ENCODE measurements at places on chromosomes 2 and 18.

DNA sequence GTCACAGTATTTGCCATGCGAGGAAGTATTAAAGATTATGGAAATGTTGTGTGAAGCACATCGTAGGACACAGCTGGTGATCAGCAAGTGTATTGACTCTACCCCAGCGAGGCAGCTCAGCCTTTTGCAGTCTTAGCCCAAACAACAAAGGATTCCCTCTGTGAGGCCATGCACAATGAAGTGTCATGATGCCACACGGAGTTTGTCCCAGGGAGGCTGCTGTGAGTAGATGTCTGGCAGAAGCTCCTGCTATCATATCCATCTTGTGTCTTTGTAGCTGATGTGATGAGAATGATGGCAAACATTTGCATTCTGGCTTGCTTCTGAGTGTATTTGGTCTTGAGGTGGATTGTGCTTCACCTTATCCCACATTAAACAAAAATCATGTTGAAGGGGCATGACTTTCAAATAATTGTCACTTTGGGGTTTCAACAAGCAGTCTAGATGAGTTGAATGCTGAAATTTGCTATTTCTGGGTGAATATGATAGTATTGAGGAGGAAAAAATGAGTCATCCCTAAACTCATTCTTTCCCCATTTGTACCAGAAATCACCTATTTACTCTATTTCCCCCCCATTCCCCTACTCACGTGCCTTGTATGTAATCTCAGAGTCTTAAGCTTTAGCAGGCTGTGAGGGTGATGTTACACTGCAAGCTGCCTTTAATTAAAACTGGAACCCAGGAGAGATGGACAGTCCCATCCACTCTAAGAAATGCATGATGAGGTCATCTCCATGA, 273.5 kb downstream of the RNF144A start:
- DNase-seq = no peak

- peak; percentile 45 for DNase-seq
Observed at GRCh38 chr18:58605027-58606020, 23.6 kb downstream of the ALPK2 start.

DNA sequence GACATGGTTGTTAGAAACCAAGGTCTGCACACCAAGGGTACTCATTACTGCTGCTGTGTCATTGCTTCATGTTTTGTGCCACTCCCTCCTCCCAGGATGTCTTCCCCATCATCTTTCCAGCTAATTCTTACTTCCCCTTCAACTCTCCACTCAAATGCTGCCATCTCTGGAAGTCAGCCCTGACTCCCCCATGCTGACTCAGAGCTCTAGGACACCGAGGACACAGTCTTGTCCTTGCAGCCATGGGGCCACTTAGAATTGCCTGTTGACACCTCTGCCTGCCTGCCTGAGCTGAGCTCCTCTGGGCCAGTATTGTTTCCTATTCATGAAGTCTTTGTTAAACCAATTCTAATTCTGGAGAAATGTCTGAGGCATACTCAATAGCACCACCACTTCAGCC, 100.2 kb downstream of the GYPC start:
- DNase-seq = no peak

DNA sequence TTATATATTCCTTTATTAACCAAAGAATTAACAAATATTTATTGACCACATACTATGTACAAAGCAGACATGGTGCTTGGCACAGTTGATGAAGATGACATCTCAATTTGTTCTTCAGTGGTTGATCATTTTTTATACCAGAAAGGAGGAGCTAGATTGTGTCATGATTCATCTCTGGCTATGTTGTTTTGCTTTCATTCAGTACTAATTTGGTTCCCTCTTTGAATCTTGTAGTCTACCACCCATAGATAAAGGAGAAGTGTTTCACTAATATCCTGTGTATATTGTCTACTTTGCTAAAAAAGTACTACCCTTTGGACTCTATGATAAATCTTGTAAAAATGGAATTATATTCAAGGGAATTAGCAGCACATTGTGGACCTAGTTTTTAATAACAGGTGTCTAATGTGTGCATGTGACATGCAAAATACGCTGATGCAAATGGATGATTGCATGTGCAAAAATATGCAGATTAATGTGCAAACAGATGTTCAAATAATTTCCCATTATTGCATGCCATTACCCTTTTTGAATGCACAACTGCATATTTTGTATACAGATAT, 313.2 kb upstream of the ZEB2 start:
- no peak for DNase-seq

GRCh38 chr2:204264621-204265140, 280.6 kb upstream of the PARD3B start:
- no peak for DNase-seq

DNA sequence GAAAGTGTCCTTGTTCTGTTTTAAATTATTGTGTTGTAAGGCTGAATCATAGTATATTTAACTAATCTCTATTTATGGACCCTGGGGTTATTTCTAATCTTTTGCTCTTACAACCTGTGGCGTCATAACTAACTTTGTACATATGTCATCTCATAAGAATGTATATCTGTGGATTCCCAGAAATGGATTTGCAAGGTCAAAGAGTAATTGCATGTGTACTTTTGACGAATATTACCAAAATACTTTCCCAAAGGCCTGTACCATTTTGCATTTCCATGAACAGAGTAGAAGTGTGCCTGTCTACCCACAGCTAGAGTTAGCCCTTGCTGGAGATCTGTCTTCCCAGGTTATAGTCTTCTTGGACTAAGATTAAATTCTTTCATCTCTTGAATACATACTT, 42.8 kb downstream of the SEMA4F start:
- no peak for DNase-seq

GRCh38 chr2:52668724-52669123, 1098.9 kb upstream of the CHAC2 start:
- DNase-seq = no peak

DNA sequence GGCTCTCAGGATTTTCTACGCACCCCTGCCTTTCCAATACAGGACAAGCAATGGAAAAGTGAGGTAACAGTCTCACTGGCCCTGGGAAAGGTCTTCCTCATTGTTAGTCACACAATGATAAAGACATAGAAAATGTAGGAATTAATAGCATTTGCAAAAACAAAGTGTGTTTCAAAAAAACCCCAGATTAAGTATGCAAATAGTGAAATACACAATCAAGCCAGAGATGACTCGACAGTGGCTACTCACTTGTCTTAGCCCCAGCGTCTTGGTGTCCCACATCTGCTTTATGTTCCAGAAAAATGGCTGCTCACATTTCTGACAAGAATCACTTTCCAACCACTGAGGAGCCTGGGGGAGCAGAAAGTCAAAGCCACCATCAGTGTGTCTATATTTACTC, 47.0 kb upstream of the AP1S3 start:
- peak; percentile 47 for DNase-seq

DNA sequence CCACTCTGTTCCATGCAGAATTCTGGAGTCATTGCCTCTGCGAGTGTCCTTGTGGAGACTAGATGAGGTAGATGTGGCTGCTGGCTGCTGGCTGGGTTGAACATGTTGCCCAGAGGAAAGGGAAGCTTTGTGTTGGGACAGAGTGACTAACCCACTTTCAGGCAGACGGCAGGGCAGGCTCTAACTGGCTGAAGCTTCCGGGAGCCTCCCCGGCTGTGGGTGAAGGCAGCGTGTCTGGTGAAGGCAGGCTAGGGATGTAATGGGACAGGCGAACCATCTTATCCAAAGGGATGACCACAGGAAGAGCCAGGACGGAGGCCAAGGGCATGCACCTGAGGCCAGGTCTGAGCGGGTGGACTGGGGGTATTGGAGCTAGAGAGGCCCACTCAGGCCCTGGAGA, 16.0 kb downstream of the ASPRV1 start:
- no peak for DNase-seq

- DNase-seq = no peak
Observed at GRCh38 chr18:6836331-6836730, 106.8 kb downstream of the ARHGAP28 start.

- DNase-seq = no peak
Observed at GRCh38 chr2:10183146-10183675, 60.7 kb downstream of the RRM2 start.

DNA sequence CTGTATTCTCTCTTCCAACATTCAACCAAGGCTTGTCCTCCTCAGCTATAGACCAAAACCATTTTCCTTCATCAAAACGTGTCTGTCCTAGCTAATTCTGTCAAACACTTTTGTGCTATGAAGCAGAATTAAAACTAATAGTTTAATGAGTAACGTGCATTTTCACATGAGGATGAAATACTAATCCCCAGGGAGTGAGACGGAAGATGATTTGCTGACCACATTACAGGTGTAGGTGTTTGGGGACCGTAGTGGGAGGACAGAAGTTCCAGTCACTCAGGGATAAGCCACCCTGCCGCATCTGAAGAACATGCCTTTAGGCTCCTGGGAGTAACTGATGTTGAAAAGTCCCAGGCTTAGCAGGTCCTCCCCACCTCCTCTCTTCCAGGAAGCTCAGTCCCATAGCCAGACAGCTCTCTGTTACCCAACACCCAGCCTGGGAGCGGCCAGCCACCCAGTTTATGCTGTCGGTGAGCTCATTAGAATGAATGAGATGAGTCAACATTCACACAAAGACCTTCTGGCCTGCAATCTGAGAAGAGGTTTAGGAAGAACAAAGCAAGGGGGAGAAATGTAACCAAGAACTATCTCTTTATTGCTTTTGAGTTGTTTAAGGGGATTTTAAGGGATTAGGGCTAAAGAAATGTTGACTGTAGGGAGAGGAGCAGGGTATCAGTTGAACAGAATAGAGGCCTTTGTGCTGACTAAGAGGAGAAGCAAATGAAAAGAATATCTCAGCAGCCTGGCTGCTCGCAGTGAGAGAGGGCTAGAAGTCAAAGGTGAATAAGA, 122.5 kb downstream of the FOXI3 start:
- DNase-seq = peak; percentile 49

GRCh38 chr2:104447831-104448434, 406.0 kb upstream of the POU3F3 start:
- DNase-seq = no peak

- no peak for DNase-seq
Observed at GRCh38 chr2:217127744-217128143, 267.9 kb upstream of the TNP1 start.

- DNase-seq = no peak
Observed at GRCh38 chr18:60018618-60019462, 119.0 kb downstream of the PMAIP1 start.

DNA sequence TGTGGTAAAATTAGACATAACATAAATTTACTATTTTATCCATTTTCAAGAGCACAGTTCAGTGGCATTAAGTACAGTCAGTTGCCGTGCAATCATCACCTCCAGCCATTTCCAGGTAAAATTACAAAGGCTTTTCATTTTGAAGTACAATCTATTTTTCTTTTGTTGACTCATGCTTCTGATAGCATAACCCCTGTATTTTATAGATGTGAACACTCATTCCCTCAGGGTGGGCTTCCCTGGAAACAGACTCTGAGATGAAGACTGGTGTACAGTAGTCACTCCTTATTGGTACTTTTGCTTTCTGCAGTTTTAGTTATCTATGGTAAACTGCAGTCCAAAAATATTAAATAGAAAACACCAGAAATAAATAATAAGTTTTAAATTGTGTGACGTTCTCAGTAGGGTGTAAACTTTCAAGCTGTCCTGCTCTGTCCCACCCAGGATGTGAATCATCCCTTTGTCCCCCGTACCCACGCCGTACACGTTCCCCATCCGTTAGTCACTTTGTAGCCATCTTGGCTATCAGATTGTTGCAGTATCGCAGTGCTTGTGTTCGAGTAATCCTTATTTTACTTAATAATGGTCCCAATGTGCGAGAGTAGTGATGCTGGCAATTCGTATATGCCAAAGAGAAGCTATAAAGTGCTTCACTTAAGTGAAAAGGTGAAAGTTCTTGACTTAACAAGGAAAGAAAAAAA, 41.1 kb upstream of the NAB1 start:
- no peak for DNase-seq

GRCh38 chr2:64586883-64587481, 62.9 kb downstream of the AFTPH start:
- no peak for DNase-seq

DNA sequence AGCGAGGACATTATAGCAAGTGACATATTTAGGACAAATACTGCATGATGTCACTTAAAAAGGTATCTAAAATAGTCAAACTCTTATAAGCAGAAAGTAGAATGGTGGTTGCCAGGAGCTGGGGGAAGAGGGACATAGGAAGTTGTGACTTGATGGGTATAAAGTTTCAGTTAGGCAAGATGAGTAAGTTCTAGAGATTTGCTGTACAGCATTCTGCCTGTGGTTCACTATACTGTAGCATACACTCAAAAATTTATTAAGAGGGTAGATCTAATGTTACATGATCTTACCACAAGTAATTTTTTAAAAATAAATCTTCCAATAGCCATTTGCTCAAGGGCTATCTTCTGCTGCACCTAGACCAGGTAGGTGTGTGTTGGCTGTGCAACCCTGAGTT, 78.1 kb upstream of the NPAS2 start:
- no peak for DNase-seq

DNA sequence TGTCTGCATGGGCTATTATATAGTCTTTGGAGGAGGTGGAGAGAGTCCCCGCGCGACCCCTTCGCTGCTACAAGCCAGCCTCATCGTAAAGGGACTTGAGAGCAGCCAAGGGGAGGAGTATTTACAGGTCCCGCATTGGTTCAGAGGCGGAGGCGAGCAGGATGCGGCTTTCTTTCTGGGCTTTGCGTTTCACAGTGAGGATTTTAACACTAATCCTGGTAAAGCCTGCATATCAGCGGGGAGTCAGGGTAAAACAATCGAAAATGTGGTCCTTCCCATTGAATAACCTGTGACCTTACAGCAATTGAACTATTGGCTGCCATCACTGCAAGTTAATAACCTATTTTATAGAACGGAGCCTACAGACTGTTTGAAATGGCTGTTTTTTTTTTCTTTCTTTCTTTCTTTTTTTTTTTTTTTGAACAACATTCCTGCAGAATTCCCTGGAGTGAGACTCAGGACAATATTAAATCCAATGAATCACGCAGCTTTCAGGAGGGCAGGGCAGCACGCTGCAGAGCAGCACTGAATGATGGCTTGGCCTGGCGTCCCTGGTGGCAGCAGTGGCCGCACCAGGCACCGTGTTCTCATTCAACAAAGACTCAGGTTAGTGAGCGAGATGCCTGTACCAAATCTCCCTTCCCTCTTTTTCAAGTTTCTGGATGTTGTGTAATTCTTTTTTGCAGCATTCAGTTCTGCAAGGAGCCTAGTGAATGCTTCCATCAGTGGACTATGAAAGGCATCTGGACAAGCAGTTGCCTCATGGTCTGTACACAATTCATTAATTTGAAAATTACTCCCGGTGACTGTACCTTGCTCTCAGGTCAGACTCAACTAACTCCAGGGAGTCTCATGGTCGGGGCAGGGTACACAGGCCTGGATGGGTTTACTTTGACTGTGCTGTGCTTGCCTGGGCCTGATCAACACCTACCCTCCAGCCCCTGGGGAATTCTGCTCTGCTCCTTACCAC, 19.8 kb downstream of the SMIM21 start:
- DNase-seq = no peak

- no peak for DNase-seq
Observed at GRCh38 chr2:25105336-25106085, 62.9 kb downstream of the POMC start.

GRCh38 chr2:14140009-14140550, 492.4 kb upstream of the LRATD1 start:
- DNase-seq = no peak

DNA sequence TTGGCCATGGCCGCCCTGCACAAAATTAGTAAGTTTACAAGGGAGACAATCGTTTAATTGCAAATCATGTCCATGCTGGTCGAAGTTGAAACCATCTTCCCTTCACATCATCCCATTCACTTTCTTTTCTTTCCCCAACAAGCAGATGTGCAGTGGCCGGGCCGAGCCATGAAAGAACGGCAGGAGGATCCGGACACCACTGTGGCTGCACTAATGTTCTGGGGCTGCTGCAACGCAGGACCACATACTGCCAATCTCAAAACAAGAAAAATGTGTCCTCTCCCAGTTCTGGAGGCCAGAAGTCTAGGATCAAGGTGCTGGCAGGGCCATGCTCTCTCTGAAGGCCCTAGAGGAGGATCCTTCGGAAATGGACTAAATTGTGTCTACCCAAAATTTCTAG, 227.4 kb upstream of the MYT1L start:
- DNase-seq = no peak

All from GM12878 (cell line).